Renal cortical epithelial cell (primary cell): ENCODE measurements at places on chromosomes 11 and 22. TPM values are rescaled to one million over a fixed set of nuclear protein-coding genes. Genes with fewer than 3 reads are reported as not detected.
A peak's percentile ranks its signal among the peaks of the same experiment; 100 is the strongest.

DNA sequence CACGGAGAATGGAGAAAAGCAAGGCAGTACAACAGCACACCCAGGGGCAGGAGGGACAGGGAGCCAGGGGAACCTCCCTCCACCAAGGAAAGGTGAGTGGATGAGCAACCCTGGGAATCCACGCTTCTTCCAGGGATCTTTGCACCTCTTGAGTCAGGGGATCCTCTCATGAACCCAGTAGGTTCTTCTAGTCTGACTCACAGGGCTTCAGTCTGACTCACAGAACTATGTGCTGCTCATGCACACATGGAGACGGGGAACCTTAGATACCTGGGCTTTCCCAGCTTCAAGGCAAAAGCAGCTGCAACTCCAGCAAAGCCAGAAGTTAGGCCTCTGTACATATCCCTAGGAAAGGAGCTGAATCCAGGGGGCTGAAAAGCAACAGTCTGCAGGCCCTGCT lies 1021.4 kb upstream of the TENM4 start:
- peak; percentile 76 for DNase-seq

DNA sequence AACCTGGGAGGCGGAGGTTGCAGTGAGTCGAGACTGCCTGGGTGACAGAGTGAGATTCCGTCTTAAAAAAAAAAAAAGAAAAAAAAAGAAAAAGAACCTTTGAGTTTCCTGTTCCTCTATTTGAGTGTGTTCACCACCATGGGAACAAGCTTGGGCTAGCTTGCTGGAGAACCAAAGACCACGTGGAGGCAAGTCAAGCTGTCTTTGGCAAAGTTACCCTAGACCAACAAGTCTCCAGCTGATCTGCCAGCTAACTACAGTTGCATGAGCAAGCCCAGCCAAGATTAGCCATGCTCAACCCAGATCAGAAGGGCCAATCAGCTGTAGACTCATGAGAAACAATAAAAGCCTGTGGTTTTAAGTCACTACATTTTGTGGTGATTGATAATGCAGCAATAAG lies 29.7 kb downstream of the SLN start:
- no peak for DNase-seq

- no peak for DNase-seq
Measured at GRCh38 chr11:45930031-45930794, 7.8 kb downstream of the LARGE2 start.

DNA sequence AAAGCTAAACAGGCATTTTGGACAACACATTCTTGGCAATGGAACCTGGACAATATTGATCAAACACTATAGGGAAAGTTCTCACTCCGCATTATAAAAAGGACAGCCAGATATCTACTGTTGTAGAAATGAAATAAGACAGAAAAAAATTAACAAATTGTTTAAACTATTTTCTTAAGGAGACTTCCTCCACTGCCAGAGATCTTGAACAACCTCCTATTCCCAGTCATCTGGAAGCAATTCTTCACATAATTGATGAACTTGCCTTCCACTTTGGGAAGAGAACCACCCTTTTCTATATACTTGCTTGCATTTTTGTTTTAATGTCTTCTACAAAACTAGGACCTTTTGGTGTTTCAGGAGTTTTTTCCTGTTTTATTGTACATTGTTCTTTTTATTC lies 216.1 kb downstream of the CASP12 start:
- no peak for DNase-seq

DNA sequence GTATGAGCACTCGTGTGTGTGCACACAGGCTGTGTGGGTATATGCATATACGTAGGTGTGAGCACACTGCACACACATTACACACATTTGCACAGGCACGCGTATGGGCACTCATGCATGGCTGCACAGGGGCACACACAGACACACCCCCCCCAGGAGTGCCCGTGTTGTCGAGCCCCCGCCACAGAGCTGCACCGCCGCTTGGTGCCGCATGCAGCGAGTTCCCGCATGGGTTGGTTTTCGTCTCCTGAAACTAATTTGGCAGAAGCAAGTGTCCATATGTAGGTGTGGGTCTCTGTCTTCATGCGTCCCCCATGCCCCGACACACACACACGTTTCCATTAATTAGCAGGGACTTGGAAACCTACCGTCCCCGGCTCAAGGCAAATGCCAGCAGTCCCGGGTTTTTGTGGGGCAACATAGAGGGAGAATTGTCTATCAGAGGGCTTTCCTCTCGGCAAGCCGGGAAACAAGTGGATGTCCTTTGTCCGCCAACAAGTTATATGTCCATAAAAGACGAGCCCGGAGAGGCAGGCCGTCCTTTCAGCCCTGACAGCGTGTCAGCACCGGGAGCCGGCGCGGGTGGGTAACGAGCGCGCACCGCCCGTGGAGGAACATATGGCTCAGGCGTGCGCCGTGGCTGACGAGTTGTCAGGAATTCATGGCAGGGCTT lies 1291.7 kb downstream of the BRD1 start:
- DNase-seq, result no peak

GRCh38 chr11:34972892-34973291 lies 56.5 kb downstream of the PDHX start:
- DNase-seq, result peak; percentile 24

- DNase-seq, result no peak
Measured at GRCh38 chr11:59792507-59792906, 18.1 kb downstream of the MRPL16 start.

DNA sequence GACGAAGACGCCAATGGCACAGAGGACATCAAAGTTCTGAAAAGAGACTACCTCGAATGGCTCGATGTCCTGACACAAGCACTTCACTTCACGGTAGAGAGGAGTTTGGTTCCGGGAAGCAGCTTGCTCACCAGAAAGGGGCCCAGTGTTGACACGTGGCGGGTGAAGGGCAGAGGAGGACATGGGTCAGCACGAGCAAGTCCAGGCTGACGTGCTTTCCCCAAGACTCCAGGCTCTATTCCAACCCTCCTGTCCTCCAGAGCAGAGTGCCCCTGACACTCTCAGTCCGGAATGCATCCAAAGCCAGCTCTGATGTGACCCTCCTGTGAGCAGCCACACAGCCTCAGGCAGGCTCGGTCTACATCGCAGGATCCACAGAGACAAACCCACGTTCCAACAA lies 77.5 kb upstream of the BID start:
- DNase-seq, result no peak

DNA sequence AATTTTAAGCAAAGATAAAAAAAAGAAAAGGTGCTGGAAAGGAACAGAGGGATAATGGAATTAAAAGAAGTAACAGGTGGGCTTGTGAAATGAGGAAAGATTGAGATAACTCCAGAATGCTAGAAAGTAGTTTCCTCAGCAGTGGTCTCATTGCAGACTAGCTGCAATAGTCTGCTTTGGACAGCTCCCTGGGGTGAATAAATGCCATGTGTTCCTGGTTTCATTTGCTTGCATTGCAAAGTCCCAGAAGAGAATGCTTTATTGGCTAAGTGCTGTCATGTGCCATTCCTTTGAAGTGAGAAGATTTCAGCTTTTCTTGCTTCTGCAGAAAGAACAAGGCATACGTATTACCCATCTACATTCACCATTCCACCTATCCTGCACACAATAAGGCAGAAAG lies 478.8 kb upstream of the RAG2 start:
- no peak for DNase-seq

DNA sequence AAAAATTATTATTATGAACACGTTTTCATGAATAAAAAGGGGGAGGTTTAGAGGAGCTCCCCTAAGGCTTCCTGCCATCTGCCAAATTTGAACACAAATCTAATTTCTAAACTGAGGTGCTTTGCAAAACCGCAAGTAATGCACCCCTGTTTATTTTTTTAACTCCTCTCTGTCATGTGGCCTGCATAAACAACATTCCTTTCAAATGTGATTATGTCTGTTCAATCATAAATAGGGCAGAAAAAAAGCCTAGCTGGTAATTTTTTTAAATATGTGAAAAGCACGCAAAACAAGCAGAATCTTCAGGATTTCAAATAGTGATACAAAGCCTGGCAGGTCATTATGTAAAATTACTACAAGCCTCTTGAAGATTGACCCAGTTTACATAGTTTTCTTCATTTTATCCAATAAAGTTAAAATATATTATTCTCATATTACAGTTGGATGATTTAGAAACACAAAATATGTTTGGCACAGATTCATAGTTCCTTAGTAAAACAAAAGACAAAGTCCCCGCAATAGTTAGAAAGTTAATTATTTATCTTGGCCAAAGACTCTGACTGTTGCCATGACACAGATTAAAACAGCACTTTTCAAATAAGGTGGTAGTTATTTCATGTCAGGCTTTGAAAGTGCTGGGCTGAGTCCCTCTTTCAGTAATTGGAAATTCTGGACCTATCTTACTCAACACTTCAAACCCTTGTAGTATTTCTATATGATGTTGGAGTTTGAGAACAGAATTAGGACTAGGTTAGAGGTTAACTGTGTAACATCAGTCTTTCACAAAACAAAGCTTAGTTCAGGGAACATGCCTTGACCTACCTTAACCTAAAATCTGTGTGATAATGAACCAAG lies 200.3 kb upstream of the MPPED2 start:
- DNase-seq, result peak; percentile 82

DNA sequence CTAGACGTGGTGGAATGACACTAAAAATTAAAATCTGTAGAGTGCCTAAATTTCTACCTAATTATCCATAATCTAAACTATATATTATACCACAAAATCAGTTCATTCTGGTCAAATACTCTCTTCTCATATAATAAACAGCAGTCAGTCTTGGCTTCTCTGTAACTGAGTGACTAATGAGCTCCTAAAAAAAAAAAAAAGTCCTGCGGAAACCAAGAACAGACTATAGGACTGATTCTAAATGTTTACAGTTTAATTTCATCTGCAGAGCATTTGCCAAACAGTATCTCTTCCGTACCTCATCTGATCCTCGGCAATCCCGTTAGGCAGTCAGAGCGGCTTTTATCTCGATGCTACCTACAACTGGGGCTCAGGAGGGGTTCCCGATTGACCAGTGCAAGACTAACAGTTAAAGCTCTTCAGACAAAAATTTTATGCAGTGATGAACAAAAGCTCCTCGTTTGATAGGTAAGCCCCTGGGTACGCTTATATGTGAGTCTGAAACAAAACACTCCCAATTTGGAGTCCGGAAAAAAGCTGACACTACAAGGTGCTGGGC lies 686 bp downstream of the KIF18A start:
- DNase-seq, result peak; percentile 42

DNA sequence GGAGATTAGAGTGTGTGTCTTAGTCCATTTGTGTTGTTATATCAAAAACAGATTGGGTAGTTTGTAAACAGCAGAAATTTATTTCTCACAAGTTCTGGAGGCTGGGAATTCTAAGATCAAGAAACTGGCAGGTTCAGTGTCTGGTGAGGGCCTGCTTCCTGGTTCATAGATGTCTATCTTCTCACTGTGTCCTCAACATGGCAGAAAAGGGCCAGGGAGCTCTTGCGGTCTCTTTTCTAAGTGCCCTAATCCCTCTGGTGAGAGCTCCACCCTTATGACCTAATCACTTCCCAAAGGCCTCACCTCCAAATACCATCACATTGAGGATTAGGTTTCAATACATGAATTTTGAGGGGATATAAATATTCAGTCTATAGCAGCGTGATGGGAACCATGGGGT lies 25.5 kb upstream of the AMOTL1 start:
- no peak for DNase-seq

GRCh38 chr11:74284466-74284865 lies 27.0 kb downstream of the P4HA3 start:
- no peak for DNase-seq

GRCh38 chr22:40237788-40238424 lies 60.2 kb downstream of the TNRC6B start:
- DNase-seq, result no peak

DNA sequence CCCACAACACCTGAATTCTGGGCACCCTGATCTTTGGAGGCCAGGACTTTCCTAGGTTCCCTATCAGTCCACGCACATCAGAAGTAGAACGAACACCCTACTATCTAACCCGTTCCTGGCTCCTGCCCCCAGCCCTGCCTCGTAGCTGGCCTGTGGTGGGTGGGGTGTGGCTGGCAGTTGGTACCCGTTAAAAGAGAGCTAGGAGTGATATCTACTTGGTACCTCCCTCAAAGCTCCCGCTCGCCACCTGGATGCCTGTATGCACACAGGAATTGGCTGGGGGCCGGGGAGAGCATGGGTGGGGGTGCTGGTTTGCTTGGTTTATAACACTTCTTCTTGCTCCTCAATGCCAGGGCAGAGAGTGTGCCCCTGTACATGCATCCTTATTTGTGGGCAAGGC lies 14.0 kb upstream of the NECTIN1 start:
- DNase-seq, result no peak

The KCNQ1OT1 gene
- total RNA-seq, result 0.35 and 4.8 TPM in 2 replicates

The ZNF214 gene
- total RNA-seq, result 3.8 and 8.4 TPM in 2 replicates

The MYRF gene
- 4.2 and 20.0 TPM in 2 replicates for total RNA-seq

The SMTNL1 gene
- total RNA-seq, result not detected in 2 replicates

The SLC29A2 gene
- 1.4 and 5.3 TPM in 2 replicates for total RNA-seq
